Activated CD4-positive, alpha-beta T cell treated with anti-CD3 and anti-CD28 coated beads, Interleukin-2, amount 50 U/mL, for 1 hour (primary cell): ENCODE measurements at places on chromosomes 11 and 22.
A peak's percentile ranks its signal among the peaks of the same experiment; 100 is the strongest.

GRCh38 chr11:47324520-47324919 is 28.0 kb downstream of the MYBPC3 start:
- DNase-seq: no peak

GRCh38 chr11:70729949-70730348 is 331.6 kb downstream of the CTTN start:
- no peak for DNase-seq

- no peak for DNase-seq
These were observed 24.9 kb downstream of the CD44 start for GRCh38 chr11:35163702-35164496.

DNA sequence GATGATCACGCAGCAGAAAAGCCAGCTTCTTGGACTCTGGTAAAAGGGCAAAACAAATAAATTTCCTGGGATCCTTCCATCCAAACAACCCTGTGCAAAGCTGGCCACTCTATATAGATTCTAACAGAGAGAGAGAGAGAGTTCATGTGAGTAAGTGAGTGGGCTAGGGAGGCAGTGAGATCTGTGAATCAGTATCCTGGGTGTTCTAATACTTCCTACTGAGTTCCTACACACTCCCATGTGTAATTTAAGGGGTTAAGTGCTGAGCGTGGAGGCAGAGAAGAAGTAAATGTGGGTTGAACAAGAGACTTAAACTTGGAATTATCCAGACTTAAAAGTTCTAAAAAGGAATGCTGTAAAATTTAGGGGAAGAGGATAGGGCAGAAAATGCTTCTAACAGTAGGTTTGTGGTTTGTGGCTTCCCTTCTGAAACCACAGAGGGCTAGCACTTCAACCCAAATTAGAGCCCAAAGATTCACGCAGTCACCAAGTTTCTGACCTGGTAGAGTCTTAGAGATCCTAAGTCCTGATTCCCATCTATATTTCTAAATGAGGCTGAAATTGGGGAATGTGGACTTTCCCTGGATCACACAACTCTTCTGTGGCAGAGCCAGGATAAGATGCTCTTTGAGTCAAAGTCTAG is 413.9 kb downstream of the TENM4 start:
- DNase-seq: no peak

GRCh38 chr11:2653930-2654739 is 45.7 kb downstream of the KCNQ1OT1 start:
- no peak for DNase-seq

GRCh38 chr11:24925091-24925490 is 428.2 kb downstream of the LUZP2 start:
- no peak for DNase-seq

- peak; percentile 56 for DNase-seq
These were observed 838 bp downstream of the BCL9L start for GRCh38 chr11:118924591-118925585.

DNA sequence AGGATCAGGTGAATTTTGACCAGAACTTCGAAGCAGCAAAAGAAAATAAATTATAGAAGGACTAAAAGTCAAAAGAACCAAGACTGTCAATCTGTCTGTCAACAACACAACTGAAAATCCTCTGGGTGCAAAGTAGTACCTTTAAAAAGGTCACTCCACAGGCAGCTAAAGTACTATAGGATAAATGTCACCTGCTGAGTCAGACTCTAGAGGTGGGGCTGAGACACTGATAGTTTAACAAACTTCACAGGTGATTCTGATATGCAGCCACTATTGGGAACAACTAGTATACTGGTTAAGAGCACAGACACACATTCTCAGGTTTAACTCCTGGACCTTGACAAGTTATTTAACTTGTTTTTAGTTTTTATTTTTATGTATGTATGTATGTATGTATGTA is 107.3 kb downstream of the FCHSD2 start:
- no peak for DNase-seq

DNA sequence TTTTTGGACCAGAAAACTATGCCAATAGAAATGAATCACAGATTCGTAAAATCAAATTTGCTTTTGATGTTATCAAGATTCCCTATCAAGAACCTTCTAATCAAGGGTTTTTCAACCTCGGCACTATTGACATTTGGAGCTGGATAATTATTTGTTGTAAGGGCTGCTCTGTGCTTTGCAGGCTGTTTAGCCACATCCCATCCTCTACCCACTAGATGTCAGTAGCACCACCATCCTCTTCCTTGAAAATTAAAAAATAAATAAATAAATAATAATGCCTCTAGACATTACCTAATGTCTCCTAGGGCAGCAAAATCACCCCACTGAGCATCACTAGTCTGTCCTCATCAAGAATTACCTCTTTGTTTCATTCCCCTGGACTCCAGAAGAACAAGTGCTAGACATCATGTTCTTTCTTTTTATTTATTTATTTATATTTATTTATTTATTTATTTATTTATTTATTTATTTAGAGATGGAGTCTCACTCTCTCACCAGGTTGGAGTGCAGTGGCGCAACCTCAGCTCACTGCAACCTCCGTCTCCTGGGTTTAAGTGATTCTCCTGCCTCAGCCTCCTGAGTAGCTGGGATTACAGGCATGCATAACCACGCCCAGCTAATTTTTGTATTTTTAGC is 744.7 kb downstream of the KCNA4 start:
- no peak for DNase-seq

- DNase-seq: no peak
These were observed 4.8 kb downstream of the ARFGAP2 start for GRCh38 chr11:47171856-47172255.

- DNase-seq: no peak
These were observed 84.9 kb downstream of the WNT7B start for GRCh38 chr22:45891996-45892621.

DNA sequence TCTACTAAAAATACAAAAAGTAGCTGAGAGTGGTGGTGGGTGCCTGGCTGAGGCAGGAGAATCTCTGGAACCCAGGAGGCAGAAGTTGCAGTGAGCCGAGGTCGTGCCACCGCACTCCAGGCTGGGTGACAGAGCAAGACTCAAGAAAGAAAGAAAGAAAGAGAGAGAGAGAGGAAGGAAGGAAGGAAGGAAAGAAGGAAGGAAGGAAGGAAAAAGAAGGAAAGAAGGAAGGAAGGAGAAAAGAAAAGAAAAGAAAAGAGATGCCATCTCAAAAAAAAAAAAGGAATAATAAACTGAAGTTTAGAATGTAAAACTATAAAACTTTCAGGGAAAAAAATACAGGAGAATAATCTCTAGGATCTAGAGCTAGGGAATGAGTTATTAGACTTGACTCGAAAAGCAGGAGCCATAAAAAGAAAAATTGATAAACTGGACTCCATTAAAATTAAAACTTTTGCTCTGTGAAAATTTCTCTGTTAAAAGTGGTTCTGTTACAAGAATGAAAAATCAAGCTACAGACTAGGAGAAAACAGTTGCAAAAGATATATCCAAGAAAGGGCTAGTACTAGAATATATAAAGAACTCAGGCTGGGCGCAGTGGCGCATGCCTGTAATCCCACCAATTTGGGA is 13.4 kb upstream of the SEPTIN5 start:
- DNase-seq: no peak

DNA sequence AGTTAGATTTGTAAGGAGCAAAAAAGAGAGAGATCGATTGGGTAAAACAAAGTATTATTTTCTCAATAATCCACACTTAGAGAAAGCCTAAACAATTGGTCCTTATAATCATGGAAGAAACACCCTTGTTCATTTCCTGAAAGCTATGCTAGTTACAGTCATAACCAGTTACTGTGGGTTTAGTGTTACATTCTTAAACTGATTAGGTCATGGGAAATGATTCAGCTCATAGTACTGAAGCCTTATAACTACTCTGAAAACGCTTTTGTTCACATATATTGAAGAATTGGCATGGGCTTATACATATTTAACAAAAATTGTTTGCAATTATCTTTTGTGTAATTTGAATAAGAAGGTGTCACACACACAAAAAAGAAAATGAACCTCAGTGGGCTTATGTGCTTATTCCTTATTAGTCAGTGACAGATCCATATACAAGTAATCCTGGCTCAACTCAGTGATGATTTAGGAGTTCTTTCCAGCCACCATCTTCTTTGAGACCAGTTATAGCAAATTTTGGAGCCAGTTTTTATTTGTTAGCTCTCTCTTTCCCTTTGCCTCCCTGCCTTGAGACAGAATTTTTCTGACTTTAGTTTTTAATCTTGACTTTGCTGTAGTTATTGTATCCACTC is 198.5 kb upstream of the CTSC start:
- DNase-seq: no peak

DNA sequence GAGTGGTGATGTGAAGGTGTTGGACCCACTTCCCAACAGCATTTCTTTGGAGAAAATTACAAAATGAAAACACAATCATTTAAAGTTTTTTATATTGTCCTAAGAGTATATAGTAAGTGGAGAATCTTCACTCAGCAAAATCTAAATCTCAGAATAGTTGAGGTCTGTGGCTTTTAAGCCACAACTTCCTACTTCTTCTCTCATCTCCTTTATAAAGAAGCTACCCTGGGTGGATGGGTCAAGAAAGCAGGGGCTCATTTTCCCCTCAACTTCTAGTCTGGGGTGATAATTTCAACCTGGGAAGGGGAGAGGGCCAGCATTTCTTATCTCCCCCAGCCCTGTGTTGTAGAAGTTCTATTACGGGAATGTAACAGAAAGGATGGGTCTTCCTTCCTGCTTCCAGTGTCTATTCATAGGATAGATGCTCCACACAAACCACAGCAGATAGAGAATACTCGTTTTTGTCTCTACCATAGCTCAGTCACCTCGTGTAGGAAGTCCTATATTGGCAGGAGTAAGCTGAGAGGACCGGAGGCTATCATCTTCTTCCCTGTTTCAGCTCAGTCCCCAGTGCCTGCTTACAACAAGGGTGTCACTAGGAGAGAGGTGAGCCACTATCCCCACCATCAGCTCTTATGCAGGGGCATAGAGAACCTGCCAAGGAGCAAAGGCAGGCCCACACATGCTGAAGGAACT is 341.5 kb downstream of the CASP12 start:
- DNase-seq: no peak
